ENCODE measurements at places on chromosomes 5 and 9.

DNA sequence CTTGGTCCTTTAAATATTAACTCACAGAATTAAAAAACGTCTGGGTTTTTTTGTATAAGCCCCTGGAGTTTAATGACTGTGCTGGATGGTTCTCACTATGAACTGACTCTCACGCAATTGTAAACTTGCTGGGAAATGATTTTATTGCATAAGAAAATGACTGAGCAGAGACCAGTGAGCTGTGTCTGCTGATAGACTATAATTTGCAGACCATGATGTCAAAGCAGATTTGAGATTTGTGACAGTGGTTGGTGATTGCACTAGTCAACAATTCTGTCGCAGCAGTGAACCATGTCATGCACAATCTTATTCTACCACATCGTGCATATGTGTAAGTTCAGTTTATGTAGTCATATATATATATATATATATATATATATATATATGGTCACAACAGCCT lies 85.7 kb upstream of the C9orf72 start:
- DNase-seq, result no peak

- no peak for DNase-seq
These were observed 62.0 kb downstream of the SUSD1 start for GRCh38 chr9:112112941-112113681.

DNA sequence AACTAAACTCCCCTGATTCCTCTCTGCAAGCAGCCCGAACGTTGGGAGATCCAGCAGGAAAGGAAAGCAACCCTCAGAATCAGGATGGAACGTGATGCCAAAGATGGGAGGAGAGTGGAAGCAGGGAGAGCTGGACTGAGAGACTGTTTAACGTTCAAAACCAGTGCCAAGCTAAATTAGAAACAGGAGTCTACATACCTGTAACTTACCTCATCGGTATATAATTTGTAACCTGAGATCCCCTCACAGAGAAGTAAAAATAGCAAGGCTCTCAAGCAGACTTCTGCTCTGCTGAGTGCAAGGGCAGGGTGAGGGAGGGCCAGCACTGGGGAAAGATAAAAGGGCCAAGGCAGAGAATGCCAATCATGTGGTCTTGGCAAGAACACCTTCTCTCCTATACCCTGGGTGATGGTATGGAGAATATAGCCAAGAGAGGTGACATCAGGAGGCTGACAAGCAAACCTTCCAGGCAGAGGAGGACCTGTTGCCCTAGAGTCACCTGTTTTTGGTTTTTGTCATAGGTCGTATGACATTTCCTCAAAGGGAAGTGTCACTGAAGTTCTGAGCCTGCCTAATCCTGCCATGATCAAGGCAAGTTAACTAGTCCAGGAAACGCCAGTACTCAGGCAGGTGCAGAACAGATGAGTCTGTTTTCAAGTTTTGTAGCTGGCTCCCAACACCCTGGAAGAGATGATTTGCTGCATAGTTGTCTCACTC lies 472.0 kb downstream of the NFIB start:
- no peak for DNase-seq

- no peak for DNase-seq
These were observed 116.6 kb upstream of the GAS1 start for GRCh38 chr9:87063871-87064270.

DNA sequence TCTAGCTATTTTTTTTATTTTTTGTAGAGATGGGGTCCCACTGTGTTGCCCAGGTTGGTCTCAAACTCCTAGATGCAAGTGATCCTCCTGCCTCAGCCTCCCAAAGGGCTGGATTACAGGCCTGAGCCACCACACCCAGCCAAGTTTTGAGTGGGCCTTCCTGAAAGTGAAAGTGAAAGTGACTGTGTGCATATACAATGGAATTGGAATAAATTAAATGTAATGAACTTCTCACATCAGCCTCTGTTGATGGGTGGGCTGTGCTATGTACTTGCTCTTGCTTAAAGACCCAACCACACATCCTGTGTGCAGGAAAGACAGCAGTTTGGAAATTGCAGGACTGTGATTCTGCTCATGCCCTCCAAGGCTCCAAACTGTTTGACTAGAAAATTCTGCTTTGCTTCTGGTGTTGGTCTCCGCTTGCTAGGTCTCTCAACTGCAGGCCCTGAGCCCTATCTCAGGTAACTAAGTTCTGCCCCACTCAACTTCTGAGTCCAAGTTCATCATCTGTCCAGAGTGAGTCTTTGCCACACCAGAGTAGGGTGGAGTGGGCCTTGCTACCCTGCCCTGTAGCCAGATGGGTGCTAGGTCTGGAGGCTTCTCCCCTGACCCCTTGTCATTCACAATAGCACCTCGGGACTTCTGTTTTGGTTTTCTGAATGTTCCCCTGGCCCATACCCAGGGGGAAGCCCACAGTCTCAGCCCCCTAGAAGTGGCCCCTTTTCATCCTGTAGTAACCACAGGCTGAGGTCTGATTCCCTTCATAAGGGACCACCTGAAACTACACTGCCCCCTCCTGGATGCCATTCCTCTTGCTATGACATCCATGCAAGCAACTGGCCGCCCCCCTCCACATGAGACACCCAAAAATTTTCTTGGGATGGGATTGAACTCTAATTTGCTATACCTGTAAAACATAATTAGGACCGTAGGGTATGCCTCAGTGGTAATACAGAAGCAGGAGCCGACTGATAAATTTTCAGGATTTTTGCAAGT lies 36.5 kb upstream of the RAD23B start:
- DNase-seq, result peak; percentile 15

GRCh38 chr5:132746592-132746953 lies 653 bp upstream of the CCNI2 start:
- DNase-seq, result no peak

DNA sequence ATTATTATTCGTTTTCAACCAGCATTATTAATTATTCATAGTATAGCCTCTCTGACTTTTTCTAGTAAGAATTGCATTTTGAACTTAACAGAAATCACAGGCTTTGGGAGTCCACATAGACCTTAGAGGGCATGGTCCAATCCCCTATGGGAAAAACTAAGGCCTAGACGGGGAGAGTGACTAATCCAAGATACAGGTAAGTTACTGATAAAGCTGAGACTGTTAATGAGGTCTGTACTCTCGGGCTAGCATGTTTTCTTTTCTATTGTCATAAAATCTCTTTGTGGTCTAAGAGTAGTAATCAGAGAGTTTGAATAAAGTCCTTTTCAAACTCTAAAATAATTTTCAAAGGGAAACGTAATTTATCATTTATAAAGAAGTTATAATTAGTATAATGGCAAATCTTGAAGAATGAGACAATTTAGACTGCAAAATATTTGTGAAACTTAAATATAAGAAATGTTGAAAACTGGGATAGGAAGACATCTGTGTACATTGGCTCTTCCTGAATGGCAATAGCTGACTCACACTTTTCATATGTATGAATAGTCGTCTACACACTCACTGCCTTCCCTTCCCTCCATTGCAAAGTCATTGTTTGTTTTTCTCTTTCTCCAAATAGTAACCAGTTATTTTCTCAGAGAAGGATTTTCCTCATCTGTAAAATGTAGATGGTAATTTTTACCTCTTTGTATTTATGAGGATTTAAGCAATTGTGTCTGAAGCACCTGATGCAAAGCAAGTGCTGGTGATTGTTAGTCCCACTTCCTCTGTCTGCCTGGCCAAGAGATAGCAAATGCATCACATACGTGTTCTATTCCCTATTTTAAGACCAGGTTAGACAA lies 207.9 kb upstream of the CD180 start:
- DNase-seq, result no peak

GRCh38 chr9:127826253-127826913 lies 23.7 kb downstream of the FPGS start:
- DNase-seq, result no peak

DNA sequence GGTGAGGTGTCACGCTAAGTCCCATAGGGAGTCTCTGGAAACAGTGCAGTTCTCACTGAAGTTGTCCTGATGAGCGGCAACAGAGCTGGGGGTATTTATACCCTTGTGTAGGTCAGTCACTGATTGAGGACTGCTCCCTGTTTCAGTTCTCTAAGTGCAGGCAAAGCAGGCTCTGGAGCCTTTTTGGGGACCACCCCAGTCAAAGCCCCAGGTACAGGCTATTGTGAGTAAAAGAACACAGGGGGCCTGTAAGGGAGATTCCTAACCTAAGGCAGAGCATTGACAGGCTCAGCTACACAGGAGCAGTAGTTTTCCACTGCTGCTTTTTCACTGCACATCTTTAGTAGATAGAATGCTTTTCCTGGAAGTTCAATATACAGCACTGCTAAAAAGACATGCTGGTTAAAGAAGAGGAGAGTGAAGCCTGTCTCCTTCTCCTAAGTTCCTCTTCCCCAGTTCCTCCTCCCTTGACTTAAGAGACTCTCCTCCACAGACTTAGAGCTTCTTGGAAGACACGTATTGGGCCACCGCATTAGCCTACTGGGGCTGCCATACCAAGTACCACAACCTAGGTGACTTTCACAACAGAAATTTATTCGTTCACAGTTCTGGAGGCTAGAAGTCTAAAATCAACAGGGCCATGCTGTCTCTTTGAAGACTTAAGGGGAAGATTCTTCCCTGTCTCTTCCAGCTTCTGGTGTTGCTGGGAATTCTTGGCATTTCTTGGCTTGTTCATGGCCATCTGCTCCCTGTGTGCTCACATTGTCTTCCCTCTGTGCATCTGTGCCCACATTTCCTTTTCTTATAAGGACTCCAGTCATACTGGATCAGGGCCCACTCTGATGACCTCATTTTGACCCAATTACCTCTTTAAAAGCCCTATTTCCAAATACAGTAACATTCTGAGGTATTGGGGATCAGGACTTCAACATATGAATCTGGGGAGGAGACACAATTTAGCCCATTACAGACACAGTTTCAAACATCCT lies 221.0 kb downstream of the ESM1 start:
- DNase-seq, result no peak

- no peak for DNase-seq
These were observed 318.8 kb downstream of the FAM170A start for GRCh38 chr5:119948162-119948561.

DNA sequence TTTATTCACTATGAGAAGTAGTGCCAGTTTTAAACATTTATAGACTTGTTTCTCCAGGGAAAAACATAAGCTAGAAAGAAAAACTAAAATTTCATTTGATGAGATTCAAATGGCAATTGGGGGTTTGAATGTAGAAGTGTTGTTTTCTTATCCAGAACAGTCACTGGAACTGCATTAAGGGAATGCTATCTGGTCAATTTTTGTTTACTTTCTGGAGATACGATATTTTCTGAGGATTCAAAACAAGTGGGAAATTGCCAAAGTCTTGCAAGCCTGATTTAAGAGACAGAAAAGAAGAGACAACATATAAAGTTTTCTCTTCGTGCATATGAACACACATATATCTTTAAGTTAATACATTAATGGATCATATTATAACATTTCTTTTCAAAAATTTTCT lies 118.4 kb downstream of the NXNL2 start:
- DNase-seq, result no peak

DNA sequence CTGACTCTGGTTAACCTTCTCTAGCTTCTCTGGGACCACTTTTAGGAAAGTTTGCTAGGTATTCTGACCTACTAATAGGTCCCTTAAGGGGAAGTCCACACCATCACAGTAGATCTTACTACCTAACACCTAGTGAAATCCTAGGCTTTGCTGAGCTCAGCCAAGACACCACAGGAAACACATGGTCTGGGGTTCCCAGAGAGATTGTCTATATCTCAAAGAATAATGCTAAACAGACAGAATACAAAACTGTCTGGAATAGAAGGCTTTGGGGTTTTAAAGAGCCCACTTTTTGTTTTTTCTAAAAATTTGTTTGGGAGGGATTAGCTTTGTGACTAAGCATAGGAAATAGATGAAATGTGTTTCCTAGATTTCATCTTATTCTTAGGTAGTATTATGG lies 395.1 kb downstream of the ARHGEF28 start:
- DNase-seq, result no peak

DNA sequence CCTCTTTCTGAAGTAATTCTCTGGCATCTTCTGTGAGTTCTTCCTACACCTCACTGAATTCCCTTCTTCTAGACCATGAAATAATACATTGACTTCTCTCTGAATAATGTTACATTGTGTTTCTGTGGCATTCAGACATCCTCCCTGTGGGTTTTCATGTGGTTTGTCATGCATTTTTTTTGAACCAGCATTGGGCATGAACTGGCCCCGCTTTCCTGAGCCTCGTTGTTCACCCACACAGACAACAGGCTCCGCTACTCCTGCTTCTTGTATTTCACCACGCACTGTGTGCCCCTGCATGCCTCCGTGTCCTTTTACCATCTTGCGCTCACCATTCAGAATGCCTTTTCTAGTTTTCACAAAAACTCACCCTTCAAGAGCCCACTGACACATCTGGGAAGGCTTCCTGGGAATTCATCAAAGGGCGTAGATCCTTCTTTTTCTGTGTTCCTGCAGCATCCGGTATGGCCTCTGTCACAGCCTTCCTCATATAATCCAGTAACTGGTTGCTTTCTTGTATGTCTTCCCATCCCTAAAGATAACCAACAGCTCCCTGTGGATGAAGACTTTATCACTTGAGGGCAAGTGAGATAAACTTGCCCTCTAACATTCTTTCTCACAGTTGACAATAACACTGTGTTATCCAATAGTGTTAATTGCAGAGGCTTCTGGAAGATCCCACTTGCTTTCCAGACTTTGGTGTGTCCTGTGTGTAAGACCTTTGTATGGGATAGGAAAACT lies 51.5 kb upstream of the ADAMTSL1 start:
- DNase-seq, result no peak

- DNase-seq, result no peak
These were observed 81.1 kb downstream of the PDZD2 start for GRCh38 chr5:31720004-31720403.

DNA sequence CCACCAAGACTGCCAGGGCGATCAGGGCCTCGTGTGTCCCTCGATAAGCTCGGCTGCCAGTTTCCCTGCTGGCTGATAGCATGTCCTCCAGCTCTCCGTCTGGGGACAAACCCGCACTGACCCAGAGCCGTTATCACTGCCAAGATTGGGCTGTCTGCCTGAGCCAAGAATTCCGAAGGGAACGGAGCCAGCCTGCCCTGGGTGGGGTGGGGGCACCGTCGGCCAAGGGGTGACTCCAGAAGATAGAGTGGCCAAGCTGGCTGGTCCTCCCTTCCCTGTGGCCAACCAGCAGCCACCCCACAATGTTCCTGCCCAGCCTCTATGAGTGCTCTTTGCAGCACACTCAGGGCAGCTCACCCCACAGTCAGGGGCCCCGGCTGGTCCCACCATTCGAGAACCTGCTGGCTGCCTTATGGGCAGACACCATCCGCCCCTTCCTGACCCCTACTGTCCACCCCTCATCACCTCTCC lies 29.4 kb downstream of the HRH2 start:
- no peak for DNase-seq
